ENCODE measurements at places on chromosomes 2 and 18.

GRCh38 chr2:171150694-171151285, 9.9 kb downstream of the TLK1 start:
- DNase-seq = no peak

DNA sequence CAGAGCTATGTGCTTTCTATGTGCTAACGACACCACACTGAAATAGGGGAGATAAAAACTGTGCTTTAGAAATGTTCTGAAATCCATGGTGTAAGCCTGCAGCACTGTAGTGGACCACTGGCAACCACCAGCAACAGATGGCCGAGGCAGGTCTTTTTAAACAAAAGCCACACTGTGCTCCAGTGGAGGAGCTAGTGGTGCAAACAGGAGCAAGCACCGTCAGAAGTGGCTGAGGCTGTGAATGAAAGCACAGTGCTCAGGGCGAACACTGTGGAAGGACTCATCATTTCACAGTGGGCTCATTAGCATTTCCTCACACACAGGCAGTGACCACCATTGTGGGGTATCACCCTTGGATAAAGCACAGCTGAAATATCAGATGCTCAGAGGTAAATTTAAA, 22.9 kb upstream of the MTX2 start:
- DNase-seq = no peak

GRCh38 chr2:157894694-157895435, 18.7 kb upstream of the ACVR1 start:
- DNase-seq = peak; percentile 79

DNA sequence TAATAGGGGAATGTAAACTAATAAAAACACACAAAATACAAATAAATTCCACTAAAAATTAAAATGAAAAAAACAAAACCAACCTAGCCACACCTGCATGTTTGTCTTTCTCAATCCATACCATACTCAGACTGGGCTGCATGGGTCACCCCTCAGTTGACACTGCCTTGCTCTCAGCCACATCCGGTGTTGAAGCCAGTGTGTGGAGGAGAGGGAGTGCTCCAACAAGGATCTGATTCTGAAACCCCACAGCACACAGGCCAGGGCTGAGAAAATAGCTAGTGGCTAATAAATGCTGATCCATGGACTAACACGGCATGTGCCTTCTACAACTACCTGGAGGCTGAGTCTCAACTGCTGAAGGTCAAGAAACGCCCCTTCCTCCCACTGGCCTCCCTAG, 13.7 kb downstream of the RND3 start:
- no peak for DNase-seq

DNA sequence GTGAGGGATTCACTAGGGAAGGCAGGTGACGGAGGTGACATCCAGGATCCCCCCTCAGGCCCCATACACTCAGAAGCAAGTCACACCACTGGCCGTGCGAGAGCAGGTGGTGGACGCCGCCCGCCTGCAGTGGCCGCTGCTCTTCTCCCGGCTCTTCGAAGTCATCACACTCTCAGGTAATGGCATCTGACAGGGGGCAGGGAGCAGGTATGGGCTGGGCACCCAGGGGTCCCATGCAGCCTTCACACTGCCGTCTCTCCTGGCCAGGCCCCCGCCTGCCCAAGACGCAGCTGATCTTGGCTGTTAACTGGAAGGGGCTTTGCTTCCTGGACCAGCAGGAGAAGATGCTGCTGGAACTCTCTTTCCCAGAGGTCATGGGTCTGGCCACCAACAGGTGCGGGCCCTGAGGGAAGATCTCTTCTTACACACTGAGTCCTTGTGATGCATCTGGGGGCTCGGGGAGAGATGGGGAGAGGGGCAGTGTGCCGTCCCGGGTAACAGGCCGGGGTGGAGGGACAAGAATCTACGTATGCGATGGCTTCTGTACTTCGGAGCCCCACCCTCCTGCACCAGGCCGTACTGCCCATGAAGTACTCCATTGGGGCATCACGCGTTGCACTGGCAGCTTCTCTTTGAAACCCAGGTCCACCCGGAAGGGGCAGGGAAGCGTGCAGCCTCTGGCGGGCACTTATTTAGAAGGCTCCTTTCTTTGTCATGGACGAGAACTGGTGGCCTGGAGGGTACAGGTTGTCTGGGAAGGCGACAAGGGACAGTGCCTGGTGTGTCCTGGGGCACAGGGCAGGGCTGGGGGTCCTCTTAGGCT, 18.8 kb upstream of the GPR17 start:
- DNase-seq = no peak

GRCh38 chr2:159108181-159108893, 139.9 kb downstream of the TANC1 start:
- DNase-seq = no peak

Data from NCI-H2171 treated with DMSO at 0.1 percent for 48 hours (cell line).